ENCODE measurements at places on chromosomes 11 and 22. TPM values are rescaled to one million over a fixed set of nuclear protein-coding genes. Genes with fewer than 3 reads are reported as not detected.

DNA sequence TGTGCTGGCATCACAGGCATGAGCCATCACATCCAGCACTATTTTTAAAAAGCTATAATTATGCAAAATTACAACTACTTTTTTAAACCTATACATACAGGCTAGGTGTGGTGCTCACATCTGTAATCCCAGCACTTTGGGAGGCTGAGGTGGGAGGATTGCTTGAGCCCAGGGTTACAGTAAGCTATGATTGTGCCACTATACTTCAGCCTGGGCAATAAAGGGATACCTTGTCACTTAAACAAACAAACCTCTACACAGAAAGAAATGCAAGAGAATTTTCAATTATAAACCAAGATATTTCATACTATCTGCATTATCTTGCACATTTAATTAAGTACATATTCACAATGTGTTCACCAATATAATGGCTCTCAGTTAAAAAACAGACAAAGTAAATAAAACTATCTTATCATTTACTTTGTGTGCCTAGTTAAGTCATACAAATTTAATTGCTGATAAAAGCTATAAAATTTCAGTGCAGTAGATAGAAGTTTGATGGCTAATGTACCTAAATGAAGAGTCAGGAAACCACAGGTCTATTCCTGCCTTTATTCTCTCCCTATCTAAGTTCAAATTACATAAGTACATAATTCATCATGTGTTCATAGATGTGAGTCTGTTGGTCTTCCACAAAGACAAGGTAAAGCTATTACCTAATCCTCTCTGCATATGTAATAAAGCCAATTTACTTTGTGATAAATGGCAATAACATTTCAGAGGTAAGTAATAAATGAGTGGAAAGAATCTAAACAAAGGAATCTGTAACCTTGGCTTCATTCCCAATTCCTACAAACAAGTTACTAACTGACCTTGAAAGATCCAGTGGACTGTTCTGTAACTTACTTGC is 9.0 kb upstream of the RDX start:
- H3K27me3 ChIP-seq: no peaks in the 10 kb centered on the region
- H3K4me1 ChIP-seq: no peaks in the 10 kb centered on the region
- no peak overlapping the region for H3K4me3 ChIP-seq
- no peak for DNase-seq

GRCh38 chr11:69511358-69512055 is 30.0 kb downstream of the LINC01488 start:
- H3K4me1 ChIP-seq: no peaks in the 10 kb centered on the region
- no peaks in the 10 kb centered on the region for H3K27me3 ChIP-seq
- H3K27ac ChIP-seq: no peak overlapping the region

GRCh38 chr22:41565403-41566054 is 4.7 kb downstream of the CSDC2 start:
- H3K27ac ChIP-seq: no peak overlapping the region
- H3K27me3 ChIP-seq: no peaks in the 10 kb centered on the region
- no peak for DNase-seq
- no peaks in the 10 kb centered on the region for H3K4me1 ChIP-seq

- no peak overlapping the region for H3K4me3 ChIP-seq
- no peaks in the 10 kb centered on the region for H3K4me1 ChIP-seq
- no peaks in the 10 kb centered on the region for H3K36me3 ChIP-seq
Observed at GRCh38 chr11:46176421-46176820, 55.2 kb upstream of the PHF21A start.

- no peak overlapping the region for H3K4me3 ChIP-seq
- no peak overlapping the region for H3K27ac ChIP-seq
- DNase-seq: no peak
- peaks cover 44% of the 10 kb centered on the region for H3K36me3 ChIP-seq
Observed at GRCh38 chr22:41660416-41660815, 28.3 kb downstream of the SNU13 start.

DNA sequence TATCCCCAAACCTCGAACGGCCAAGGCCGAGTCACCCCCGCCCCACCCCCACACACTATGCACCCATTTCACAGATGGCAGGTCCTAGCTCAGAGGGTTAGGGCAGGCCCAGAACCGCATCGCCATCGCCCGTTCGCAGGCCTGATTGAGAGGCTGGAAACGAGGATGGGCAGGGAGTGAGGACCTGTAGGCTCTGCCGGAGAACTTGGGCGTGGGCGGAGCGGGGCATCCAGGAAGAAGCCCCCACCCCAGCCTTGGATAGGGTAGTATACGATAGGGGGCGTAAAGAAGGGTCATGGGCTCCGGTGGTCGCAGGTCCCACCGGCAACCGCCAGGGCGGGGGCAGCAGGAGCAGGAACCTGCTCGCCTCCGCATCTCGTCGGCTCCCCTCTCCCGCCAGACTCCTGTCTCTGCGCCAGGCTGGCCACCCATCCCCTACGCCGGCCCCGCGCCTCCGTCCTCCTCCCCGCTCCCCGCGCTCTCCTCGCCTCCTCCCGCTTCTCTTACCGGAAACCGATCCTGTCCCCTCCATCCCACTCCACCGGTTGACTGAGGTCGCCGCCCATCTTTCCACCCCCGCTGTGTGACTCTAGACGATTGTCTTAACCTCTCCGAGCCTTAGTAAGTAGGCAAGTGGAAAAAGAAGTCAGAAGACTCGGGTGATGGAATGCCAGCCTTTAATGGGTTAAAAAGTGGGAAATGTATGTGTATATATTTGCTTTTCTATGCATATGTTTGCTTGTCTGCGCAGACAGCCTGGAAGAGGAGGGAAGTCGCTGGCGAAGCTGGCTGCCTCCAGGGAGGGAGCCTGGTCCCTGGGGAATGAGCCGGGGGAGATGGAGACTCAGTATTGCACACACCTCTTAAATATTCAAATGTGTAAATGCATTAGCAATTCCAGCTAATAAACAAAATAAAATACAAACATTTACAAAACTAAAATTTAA is 52.8 kb downstream of the CYTH4 start:
- H3K27ac ChIP-seq: no peak overlapping the region
- H3K36me3 ChIP-seq: no peaks in the 10 kb centered on the region
- no peak for DNase-seq
- peaks cover 18% of the 10 kb centered on the region for H3K27me3 ChIP-seq

DNA sequence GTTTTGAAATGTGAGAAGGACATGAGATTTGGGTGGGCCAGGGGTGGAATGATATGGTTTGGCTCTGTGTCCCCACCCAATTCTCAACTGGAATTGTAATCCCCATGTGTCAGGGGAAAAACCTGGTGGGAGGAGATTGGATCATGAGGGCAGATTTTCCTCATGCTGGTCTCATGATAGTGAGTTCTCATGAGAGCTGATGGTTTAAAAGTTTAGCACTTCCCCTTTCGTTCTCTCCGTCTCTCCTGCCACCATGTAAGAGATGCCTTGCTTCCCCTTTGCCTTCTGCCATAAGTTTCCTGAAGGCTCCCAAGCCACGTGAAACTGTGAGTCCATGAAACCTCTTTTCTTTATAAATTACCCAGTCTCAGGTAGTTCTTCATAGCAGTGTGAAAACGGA is 113.5 kb downstream of the FCHSD2 start:
- H3K27me3 ChIP-seq: no peaks in the 10 kb centered on the region
- DNase-seq: no peak
- H3K36me3 ChIP-seq: no peaks in the 10 kb centered on the region
- no peak overlapping the region for H3K27ac ChIP-seq
- H3K4me3 ChIP-seq: no peak overlapping the region

The C22orf42 gene
- total RNA-seq: not detected

The OR51B4 gene
- not detected for total RNA-seq

The OR8G5 gene
- total RNA-seq: not detected

The NTM gene
- total RNA-seq: not detected

The CLDN25 gene
- not detected for total RNA-seq
